ENCODE measurements at places on chromosomes 6 and 20.
A peak's percentile ranks its signal among the peaks of the same experiment; 100 is the strongest.

DNA sequence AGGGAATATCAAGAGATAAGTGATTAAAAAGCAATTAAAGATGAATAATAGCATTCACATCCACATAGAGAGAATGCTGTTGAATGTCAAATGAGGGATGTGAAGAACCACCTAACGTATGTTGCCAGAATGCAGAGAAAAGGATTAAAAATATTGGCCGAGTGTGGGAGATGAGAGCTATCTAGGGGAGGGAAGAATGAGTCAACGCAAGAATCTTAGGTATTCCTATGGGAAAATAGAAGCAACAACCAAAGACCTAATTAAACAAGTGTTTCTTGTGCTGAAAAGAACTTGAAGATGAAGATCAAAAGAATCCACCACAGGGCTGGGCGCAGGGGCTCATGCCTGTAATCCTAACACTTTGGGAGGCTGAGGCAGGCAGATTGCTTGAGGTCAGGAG is 12.2 kb upstream of the RSPH3 start:
- no peak for DNase-seq

DNA sequence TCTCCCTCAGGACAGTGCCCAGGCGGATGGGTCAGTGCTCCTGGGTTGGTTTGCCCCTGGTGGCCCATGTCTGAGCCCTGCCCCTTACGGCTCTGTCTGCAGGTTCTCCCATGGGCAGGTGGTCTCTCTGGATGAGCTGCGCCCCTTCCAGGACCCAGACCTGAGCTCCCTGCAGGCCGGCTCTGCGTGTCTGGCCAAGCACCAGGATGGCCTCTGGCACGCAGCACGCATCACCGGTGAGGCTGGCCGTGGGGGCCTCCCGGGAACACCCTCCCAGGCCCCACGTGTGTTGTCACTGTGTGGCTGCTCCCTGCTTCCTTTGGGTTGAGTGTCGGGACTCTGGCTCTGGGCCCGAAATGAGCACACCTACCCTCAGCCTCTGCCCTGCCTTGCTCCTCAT is 3.3 kb upstream of the LIME1 start:
- DNase-seq, result no peak

DNA sequence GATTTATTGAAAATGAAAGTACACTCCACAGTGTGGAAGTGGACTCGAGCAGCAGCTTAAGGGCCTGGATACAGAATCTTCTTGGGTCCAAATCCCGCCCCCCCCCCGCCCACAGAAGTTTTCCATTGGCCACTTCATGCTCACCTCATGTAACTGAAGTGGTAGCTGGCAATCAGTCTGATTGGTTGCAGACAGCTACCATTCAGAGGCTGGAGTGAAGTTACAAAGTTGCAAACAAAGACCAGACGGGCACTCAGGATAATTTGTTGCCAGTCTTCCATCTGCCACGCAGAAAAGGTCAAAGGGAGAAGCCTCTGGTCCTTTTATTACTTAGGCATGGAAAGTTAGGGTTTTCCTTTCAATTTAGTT is 25.8 kb upstream of the FABP7 start:
- DNase-seq, result no peak

- DNase-seq, result no peak
These were observed 308.9 kb downstream of the HDGFL1 start for GRCh38 chr6:22878324-22878701.

- peak; percentile 43 for DNase-seq
These were observed 365.8 kb downstream of the BCKDHB start for GRCh38 chr6:80472271-80472670.

GRCh38 chr6:143807103-143807772 is 35.9 kb upstream of the LTV1 start:
- DNase-seq, result no peak

- DNase-seq, result no peak
These were observed 103.1 kb upstream of the RIN2 start for GRCh38 chr20:19654921-19655320.

DNA sequence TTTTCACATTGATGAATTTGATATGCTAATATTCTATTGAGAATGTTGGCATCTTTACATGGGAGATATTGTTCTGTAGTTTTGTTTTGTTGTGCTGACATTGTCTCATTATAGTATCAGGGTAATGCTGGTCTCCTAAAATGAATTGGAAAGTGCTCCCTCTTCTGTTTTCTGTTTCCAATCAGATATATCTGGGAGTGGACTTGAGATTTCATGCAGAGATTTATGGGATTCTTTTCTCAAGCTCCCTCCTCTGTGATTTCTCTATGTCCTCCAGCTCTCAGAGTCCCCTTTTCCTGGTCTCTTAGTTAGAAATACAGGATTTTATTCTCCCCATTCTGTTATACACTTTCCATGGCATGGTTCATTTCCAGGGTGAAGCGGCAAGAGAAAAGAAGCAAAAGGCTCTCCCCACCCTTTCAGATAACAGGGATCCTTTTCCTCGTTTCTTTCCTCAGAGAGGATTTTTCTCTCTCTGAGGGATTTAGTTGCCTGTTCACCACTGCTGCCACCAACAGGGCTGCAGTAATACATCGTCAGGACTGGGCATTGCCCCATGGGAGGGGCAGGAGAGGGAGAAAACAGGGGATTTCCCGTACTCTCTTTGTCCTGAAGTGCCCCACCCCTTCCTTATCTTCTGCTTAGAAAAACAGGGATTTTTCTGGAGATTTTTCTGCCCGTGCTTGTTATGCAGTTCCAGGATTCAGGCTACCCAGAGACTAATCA is 59.3 kb upstream of the STMND1 start:
- peak; percentile 76 for DNase-seq
